Activated CD4-positive, alpha-beta T cell treated with anti-CD3 and anti-CD28 coated beads, Interleukin-2, amount 50 U/mL, for 24 hours (primary cell): ENCODE measurements at places on chromosomes 4 and X.

GRCh38 chr4:128916832-128917231, 107.3 kb downstream of the JADE1 start:
- DNase-seq = no peak

GRCh38 chr4:90515191-90515590, 388.0 kb downstream of the CCSER1 start:
- no peak for DNase-seq

DNA sequence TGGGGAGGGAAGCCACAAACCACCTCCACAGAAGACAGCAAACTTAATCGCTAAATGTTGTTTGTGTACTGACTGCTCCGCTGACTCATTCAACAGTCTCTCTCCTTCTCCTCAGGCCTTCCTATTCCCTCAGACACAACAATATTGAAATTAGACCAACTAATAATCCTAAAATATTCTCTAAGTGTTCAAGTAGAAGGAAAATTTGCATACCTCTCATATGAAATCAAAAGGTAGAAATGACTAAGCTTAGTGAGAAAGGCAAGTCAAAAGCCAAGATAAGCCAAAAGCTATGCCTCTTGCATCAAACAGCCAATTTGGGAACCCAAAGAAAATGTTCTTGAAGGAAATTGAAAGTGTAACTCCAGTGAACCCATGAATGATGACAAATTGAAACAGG, 75.7 kb upstream of the ARHGAP24 start:
- no peak for DNase-seq

GRCh38 chrX:106894978-106895452, 8.1 kb downstream of the RIPPLY1 start:
- DNase-seq = no peak

GRCh38 chr4:167419468-167420140, 185.3 kb upstream of the SPOCK3 start:
- no peak for DNase-seq

DNA sequence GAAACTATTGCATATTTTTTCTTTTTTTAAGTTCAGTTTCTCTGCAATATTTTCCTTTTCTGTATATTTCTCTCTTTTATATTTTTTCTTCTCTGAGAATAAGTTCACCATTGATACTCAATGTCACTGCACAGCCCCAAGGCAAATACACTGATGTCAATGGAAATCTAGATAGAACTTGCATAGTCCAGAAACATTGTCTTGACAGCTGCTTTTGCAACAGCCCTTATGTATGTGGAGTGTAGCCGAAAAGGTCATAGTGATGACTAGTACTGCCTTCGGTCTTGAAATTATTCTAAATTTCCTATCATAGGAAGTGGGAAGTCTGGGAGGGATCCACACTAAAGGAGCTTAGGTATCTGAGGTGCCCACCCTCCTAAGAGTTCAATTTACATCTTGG, 150.0 kb downstream of the SPOCK3 start:
- no peak for DNase-seq

GRCh38 chr4:10321931-10322330, 135.3 kb downstream of the ZNF518B start:
- no peak for DNase-seq
